SJSA1 (cell line): ENCODE measurements at places on chromosomes 11 and 22. TPM values are rescaled to one million over a fixed set of nuclear protein-coding genes. Genes with fewer than 3 reads are reported as not detected.

- H3K27me3 ChIP-seq = peaks cover 4% of the 10 kb centered on the region; the same call in 1 of the 2 replicates
- H3K27ac ChIP-seq = no peak overlapping the region
- H3K4me3 ChIP-seq = no peak overlapping the region
- no peaks in the 10 kb centered on the region for H3K36me3 ChIP-seq
- H3K4me1 ChIP-seq = no peaks in the 10 kb centered on the region
- DNase-seq = no peak
These were observed 5.9 kb downstream of the IGSF9B start for GRCh38 chr11:133950874-133951326.

- peak; percentile 53 for DNase-seq
- peaks cover 28% of the 10 kb centered on the region for H3K4me1 ChIP-seq
- peak overlapping the region; percentile 58 for H3K27ac ChIP-seq
- H3K27me3 ChIP-seq = no peaks in the 10 kb centered on the region
- peaks cover 7% of the 10 kb centered on the region for H3K36me3 ChIP-seq
These were observed 456 bp upstream of the PARVB start for GRCh38 chr22:44023404-44024287.

- H3K27me3 ChIP-seq = no peaks in the 10 kb centered on the region
- no peak overlapping the region for H3K27ac ChIP-seq
These were observed 739 bp upstream of the C1QTNF5 start for GRCh38 chr11:119341222-119342022.

DNA sequence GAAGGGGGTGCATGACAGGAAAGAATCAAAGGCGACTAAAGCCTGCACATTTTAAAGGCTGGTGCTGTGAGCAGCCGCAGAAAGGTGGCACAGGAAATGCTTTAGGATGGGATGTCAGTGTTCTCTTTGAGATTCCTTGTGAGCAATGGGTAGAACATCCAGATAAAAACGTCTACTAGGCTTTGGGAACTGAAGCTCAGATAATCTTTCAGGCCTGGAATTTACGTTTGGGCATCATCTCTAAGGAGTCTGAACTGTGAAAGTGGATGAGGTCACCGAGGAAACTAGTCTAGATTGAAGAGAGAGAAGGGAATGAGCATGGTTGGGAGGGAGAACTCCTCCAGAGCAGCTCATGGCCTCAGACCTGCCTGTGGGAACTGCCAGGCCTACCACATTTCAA, 65.7 kb downstream of the FLI1 start:
- DNase-seq = peak; percentile 20
- H3K27ac ChIP-seq = peak overlapping the region; percentile 39
- H3K36me3 ChIP-seq = peaks cover 6% of the 10 kb centered on the region; the same call in 1 of the 2 replicates
- no peak overlapping the region for H3K4me3 ChIP-seq
- no peaks in the 10 kb centered on the region for H3K27me3 ChIP-seq

GRCh38 chr11:35787626-35788025, 125.1 kb downstream of the TRIM44 start:
- H3K27me3 ChIP-seq = no peaks in the 10 kb centered on the region
- no peak overlapping the region for H3K27ac ChIP-seq
- peaks cover 9% of the 10 kb centered on the region; the same call in 1 of the 2 replicates for H3K36me3 ChIP-seq

DNA sequence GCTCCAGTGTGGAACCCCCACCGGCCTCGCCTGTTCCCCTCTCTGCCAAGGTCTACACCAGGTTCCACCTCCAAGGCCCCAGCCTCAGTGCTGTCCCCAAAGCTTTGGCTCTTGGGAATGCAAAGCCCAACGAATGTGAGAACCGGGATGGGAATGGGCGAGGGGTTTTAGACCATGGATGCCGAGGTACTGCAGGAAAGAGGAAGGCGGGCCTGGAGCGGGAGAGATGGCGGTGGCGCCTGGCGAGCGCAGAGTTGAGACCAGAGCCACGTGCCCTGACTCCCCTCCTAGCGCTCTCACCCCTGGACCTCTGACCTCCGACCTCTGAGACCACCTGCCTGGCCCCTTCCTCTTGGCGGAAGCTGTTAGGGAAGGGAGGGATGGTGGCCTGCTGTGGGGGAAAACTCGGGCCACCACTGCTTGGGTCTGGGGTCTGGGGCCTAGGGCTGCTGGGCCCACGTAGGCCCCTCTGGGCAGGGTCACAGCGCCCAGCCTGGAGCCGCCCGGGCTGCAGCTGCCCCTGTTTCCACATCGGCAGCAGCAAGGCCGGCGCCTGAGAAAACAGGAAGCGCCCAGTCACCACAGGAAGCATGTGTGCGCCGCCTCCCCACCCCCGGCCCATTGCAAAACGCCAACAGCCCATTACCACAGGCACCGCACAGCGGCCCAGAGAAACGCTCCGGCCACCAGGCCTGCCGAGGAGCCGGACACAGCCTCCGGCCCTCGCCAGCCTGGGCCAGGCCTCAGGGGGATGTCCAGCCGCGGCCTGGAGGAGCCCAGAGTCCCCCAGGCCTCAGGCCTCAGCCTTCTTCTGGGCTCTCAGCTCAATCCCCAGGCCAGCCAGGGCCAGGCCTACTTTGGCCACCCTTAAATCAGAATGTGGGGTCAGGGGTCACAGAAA, 13.8 kb upstream of the SLC39A13 start:
- H3K27me3 ChIP-seq = no peaks in the 10 kb centered on the region
- H3K27ac ChIP-seq = no peak overlapping the region
- no peaks in the 10 kb centered on the region for H3K36me3 ChIP-seq
- peaks cover 15% of the 10 kb centered on the region for H3K4me1 ChIP-seq
- H3K4me3 ChIP-seq = no peak overlapping the region
- no peak for DNase-seq

GRCh38 chr11:88106666-88107065, 68.6 kb downstream of the RAB38 start:
- H3K27me3 ChIP-seq = no peaks in the 10 kb centered on the region
- no peak for DNase-seq
- H3K27ac ChIP-seq = no peak overlapping the region
- no peaks in the 10 kb centered on the region for H3K4me1 ChIP-seq
- no peak overlapping the region for H3K4me3 ChIP-seq

DNA sequence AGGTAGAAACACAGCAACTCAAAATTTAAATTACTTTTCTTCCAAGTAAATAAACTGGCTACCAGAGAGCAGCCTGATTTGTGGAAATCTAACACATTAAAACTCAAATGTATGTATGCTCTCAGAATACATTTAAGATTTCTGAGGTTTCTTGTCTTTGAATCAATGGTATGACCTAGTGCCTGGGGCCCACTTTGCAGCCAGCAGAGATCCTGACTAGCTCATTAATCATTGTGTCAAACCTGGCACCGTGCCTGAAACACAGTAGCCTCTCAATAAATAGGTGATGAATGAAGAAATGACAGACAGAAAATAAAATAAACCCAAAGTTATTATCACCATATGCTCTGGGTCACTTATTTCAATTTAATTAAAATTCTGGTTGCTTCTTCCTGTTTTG, 176.2 kb upstream of the FAT3 start:
- no peak overlapping the region for H3K27ac ChIP-seq
- H3K36me3 ChIP-seq = no peaks in the 10 kb centered on the region
- no peak overlapping the region for H3K4me3 ChIP-seq

- H3K27me3 ChIP-seq = no peaks in the 10 kb centered on the region
- H3K4me1 ChIP-seq = peaks cover 10% of the 10 kb centered on the region
- H3K4me3 ChIP-seq = no peak overlapping the region
- no peak overlapping the region for H3K27ac ChIP-seq
These were observed 16.9 kb upstream of the TMEM135 start for GRCh38 chr11:87020764-87021365.

- no peaks in the 10 kb centered on the region for H3K27me3 ChIP-seq
- H3K4me3 ChIP-seq = no peak overlapping the region
- H3K4me1 ChIP-seq = peaks cover 14% of the 10 kb centered on the region
- H3K36me3 ChIP-seq = no peaks in the 10 kb centered on the region
These were observed 51.7 kb upstream of the RTL6 start for GRCh38 chr22:44549701-44550100.

DNA sequence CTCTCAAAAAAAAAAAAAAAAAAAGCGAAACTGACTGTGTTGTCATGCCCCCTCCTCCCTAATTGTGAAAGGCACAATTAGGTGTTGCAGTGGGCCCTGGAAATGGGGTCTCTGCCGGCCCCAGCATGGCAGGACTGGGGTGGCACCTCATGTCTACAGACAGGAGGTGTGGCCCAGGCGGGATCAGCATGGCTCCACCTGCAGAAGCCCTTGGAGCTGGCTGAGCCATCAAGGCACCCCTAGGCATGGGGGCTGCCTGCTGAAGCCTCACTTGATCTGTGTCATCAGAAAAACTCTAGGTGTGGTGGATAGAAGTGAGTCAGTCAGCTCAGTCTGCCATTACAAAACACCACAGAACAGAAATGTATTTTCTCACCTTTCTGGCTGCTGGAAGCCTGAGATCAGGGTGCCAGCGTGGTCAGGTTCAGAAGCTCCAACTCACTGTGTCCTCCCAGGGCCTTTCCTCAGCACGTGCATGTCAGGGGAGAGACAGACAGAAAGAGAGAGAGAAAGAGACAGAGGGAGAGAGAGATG, 10.1 kb upstream of the B4GALNT4 start:
- H3K36me3 ChIP-seq = no peaks in the 10 kb centered on the region; the same call in 1 of the 2 replicates
- no peak overlapping the region for H3K27ac ChIP-seq
- H3K4me3 ChIP-seq = no peak overlapping the region
- H3K27me3 ChIP-seq = peaks cover 8% of the 10 kb centered on the region; the same call in 1 of the 2 replicates
- H3K4me1 ChIP-seq = peaks cover 11% of the 10 kb centered on the region

- no peaks in the 10 kb centered on the region for H3K27me3 ChIP-seq
- peaks cover 52% of the 10 kb centered on the region for H3K4me1 ChIP-seq
These were observed 176.7 kb upstream of the NCAM1 start for GRCh38 chr11:112784323-112785073.

- no peaks in the 10 kb centered on the region for H3K4me1 ChIP-seq
- H3K27me3 ChIP-seq = no peaks in the 10 kb centered on the region
- no peak overlapping the region for H3K4me3 ChIP-seq
- no peak for DNase-seq
- no peaks in the 10 kb centered on the region for H3K36me3 ChIP-seq
- H3K27ac ChIP-seq = no peak overlapping the region
These were observed 102.5 kb downstream of the TIMP3 start for GRCh38 chr22:32904044-32904443.

DNA sequence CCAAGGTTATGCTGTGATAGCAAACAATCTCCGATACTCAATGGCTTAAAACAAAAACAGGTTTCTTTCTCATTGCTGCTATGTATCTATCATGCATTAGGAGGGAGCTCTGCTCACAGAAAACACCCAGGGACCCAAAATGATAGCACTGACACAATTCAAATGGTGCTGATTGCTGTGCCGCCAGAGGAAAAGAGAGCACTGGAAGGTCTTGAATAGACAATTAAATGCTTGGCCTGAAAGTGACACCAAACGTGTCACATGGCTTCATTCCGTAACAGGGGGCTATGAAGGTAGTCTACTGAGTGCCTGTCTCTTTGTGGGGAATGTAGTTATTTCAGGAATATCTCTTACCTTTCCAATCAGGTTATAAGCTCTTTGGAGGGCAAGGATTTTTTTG, 94.2 kb downstream of the FAR1 start:
- no peak overlapping the region for H3K4me3 ChIP-seq
- H3K36me3 ChIP-seq = no peaks in the 10 kb centered on the region
- no peaks in the 10 kb centered on the region for H3K27me3 ChIP-seq
- no peak overlapping the region for H3K27ac ChIP-seq
- no peak for DNase-seq

- H3K4me1 ChIP-seq = no peaks in the 10 kb centered on the region
- H3K36me3 ChIP-seq = no peaks in the 10 kb centered on the region
- H3K27ac ChIP-seq = no peak overlapping the region
- no peak overlapping the region for H3K4me3 ChIP-seq
- 0 out of 2 replicates have a peak, but pooled peaks cover 4% of the 10 kb centered on the region for H3K27me3 ChIP-seq
- no peak for DNase-seq
These were observed 80.4 kb downstream of the LRRC4C start for GRCh38 chr11:41379084-41379483.

GRCh38 chr22:33691057-33691630, 229.1 kb downstream of the LARGE1 start:
- H3K4me3 ChIP-seq = no peak overlapping the region
- peaks cover 5% of the 10 kb centered on the region for H3K4me1 ChIP-seq
- no peak for DNase-seq
- no peak overlapping the region for H3K27ac ChIP-seq
- no peaks in the 10 kb centered on the region for H3K27me3 ChIP-seq
- no peaks in the 10 kb centered on the region for H3K36me3 ChIP-seq

DNA sequence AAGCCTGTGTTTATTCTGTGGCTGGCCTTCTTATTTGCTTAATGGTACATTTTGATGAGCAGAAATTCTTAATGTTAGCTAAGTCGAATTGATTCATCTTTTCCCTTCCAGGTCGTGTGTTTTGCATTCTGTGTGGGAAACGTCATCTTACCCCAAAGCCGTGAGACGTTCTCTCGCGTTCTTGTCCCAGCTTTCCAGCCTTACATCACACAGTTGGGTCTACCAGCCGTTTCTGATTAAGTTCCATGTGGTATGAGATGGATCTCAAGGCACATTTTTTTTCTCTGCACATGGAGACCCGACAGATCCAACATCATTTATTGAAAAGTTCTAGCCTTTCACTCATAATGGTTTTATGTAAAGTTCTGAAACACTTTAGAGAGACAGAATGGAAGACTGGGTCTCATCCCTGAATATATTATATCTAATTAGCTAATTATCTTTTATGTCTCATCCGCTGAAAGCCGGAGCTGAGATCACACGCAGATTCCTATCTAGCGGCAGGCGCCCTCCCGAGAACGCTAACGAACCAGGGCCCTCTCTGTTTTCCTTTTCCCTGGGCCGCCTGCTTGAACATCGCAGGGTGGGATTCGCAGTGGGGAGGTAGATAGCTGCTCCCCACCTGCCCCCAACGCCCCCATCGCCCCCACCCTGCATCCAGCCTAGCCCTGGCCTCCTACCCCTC, 1162.2 kb downstream of the BRD1 start:
- H3K27me3 ChIP-seq = no peaks in the 10 kb centered on the region
- peak overlapping the region; percentile 79 for H3K27ac ChIP-seq
- H3K4me3 ChIP-seq = no peak overlapping the region
- peak; percentile 61 for DNase-seq

GRCh38 chr11:28117712-28118111, 9.5 kb downstream of the METTL15 start:
- peaks cover 30% of the 10 kb centered on the region for H3K36me3 ChIP-seq
- no peak overlapping the region for H3K27ac ChIP-seq
- no peak overlapping the region for H3K4me3 ChIP-seq
- no peak for DNase-seq
- H3K27me3 ChIP-seq = no peaks in the 10 kb centered on the region

- no peak overlapping the region for H3K4me3 ChIP-seq
- no peaks in the 10 kb centered on the region for H3K4me1 ChIP-seq
- H3K27me3 ChIP-seq = no peaks in the 10 kb centered on the region
- no peak overlapping the region for H3K27ac ChIP-seq
These were observed 57.8 kb upstream of the TENM4 start for GRCh38 chr11:79498667-79499066.

- DNase-seq = no peak
- H3K27me3 ChIP-seq = no peaks in the 10 kb centered on the region
- no peak overlapping the region for H3K27ac ChIP-seq
- H3K4me1 ChIP-seq = no peaks in the 10 kb centered on the region
These were observed 42.1 kb downstream of the TRIM66 start for GRCh38 chr11:8640267-8640906.

- peaks cover 80% of the 10 kb centered on the region for H3K36me3 ChIP-seq
- no peak overlapping the region for H3K4me3 ChIP-seq
- no peak for DNase-seq
These were observed 28.9 kb downstream of the APOL1 start for GRCh38 chr22:36281781-36282327.

Gene OR52I1
- total RNA-seq = not detected in 2 replicates

Gene NR1H3
- total RNA-seq = 11.1 and 11.8 TPM in 2 replicates

Gene OR5L2
- not detected in 2 replicates for total RNA-seq

Gene EIF1AD
- 84.3 and 93.2 TPM in 2 replicates for total RNA-seq

Gene POU2F3
- total RNA-seq = not detected in 2 replicates

Gene KRTAP5-1
- total RNA-seq = not detected in 2 replicates

Gene KLHL35
- total RNA-seq = 0.41 and 0.58 TPM in 2 replicates

Gene YPEL1
- total RNA-seq = 1.0 and 1.2 TPM in 2 replicates

Gene KDM2A
- total RNA-seq = 30.4 and 41.2 TPM in 2 replicates
